ENCODE measurements at places on chromosomes 11 and 22.

- DNase-seq = no peak
Measured at GRCh38 chr11:105100981-105101630, 38.5 kb downstream of the CARD18 start.

DNA sequence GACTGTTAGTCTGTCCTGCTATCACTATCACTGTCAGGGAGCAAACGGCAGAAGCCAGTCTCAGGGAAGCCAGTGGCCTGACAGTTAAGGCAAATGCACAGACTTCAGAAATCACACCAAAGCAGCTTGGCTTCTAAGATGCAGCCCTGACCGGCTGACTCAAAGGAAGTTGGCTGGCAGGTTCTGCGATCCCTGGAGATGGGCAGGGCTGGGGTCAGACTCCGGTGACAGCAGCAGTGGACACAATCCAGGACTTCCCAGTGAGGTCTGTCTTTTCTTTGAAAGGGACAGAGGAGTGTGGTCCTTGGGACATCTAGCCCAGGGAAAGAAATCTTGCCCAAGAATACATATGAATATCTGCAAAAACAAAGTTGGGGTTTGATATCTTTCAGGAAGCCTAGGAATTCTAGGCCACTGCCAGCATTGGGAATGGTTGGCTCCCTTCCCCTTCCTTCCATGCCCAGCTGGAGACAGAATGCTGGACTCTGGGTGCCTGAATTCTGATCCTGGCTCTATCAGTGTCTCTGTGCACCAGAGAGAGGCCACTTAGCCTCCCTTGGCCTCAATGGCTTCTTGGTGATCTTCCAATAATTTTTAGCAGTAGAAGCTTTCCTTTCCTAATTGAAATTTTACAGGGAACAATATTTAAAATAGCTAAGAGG is 108.9 kb downstream of the KIRREL3 start:
- DNase-seq = no peak

- DNase-seq = no peak
Measured at GRCh38 chr22:46484156-46484860, 53.1 kb downstream of the CELSR1 start.

DNA sequence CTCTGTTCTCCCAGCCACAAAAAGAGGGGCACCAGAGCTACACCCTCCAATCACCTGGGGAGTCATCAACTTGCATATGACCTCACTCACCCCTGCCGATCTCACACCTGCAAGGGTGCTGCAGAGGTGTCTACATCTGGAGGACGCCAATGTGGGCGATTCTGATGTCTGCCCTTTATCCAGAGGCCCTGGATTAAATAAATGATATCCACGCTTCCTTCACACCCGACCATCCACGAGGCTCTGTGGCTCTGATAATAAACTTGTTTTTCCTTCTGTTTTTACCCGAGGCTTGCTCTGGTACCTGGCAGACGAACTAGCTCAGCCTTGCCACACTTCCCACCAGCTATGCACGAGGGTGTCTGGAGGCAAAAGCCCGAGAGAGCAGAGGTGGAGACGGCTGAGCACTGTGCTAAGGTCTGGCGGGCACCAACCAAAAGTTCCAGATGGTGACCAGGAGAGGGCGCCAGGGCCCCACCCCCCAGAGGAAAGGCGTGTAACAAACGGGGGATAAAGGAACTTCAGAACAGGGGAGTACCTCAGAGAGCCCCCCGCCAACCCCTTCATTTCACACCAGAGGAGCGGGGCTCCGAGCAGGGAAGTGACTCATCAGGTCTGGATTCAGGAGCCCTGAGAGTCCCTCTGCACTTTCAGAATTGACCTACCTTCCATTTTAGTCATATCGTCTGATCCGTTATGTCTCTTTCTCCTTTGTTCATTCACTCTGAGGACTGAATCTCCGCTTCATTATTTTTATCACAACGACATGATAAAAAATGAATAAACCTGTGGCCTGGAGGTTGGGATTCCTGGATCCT is 13.5 kb downstream of the SCN3B start:
- DNase-seq = no peak

GRCh38 chr11:86869966-86870570 is 69.7 kb downstream of the PRSS23 start:
- no peak for DNase-seq

GRCh38 chr11:76559346-76559745 is 111.2 kb downstream of the LRRC32 start:
- DNase-seq = no peak

DNA sequence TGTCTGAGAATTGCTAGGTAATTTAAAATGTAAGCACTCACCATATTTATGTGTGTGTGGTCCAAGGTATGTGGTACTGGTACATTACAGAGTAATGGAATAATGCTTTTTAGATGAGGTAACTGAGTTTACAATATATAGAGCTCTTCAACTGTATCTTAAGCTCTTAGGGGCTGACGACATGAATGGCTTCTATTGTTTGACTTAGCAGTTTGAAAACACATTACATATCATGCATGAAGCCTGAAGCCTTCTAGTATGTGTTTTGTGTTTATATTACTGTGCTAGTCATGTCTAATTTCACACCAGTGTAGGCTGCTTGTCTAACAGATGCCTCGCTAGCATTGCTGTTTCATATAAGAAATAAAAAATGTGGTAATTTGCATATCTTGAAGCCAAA is 37.2 kb downstream of the GAS2 start:
- DNase-seq = no peak

GRCh38 chr11:110565357-110566336 is 135.9 kb downstream of the FDX1 start:
- DNase-seq = no peak

- DNase-seq = no peak
Measured at GRCh38 chr11:46390331-46391171, 1.0 kb downstream of the CHRM4 start.

GRCh38 chr11:103875855-103876510 is 160.5 kb upstream of the DDI1 start:
- no peak for DNase-seq

DNA sequence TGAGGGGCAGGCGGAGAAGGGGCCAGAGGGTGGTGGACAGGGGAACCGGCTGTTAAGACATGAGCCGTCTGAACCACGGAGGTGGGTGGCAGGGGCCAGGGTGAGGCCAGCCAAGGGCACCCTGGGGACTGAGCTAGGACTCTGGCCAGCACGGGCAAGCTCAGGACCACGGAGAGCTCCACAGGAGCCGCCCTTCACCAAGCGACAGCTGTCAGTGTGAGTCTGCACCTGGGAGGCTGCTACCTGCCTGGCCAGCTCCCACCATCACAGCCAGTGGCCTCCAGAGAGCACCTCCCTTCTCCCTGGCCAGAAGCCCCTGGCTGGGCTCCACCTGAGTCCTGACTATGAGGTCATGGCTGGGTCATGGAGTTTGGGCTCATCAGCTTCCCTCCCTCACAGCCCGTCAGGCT is 21.6 kb downstream of the MGAT3 start:
- no peak for DNase-seq

DNA sequence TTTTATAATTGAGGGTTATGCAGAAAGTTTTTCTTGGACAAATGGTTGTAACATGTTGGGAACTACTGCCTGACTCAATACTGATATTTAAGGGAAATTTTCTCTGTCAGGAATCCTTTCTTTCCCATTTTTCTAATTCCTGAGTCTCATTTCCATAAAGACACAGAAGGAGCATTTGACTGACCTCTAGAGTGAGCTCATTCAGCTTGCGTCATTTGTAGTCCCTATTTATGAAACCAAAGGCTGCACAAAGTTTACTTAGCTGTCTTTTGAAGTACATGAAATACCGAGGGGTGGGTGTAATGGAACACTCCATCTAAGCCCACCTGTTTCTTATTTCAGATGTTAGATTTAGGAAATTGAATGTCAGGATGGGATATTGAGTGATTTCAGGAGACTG is 359.5 kb upstream of the C11orf87 start:
- no peak for DNase-seq

GRCh38 chr22:27651486-27651885 is 150.1 kb downstream of the MN1 start:
- DNase-seq = no peak

- no peak for DNase-seq
Measured at GRCh38 chr11:112968941-112969713, 7.9 kb downstream of the NCAM1 start.

DNA sequence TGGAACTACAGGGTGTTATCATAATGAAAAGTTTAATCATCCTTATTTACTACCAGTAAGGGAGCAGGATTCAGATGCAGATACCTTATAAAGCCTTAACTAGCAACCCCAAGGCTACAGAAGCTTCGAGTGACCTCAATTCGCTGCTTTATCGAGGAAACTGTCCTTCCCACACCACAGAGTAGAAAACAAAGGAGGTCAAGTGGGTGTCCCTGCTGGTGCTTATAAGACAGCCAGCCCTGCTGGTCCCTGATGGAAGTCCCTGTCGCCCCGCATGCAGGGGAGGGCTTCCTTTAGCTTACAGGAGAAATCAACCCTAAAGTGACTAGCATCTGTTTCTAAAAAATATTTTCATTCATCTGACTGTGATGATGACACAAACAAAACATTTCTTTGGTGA is 7.3 kb downstream of the MN1 start:
- DNase-seq = no peak

DNA sequence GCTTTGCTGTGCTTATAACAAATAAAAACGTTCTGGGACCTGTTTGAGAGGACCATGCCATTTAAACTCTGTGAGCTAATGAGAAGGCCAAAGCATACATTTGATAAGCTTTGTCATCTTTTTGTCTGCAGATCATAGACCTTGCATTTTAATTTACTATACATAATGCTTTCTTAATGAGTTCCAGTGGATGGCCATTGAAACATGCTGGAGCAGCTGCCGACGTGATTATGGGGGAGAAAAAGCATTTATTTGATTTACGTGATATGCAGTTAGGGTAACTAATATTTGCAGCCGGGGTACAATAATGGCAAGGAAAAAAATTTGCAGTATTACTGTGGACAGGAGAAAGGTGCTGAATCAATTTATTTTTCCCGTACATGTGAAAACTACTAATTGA is 240.2 kb downstream of the FAT3 start:
- no peak for DNase-seq

Data from cerebellar nuclear complex (tissue), 1 donor.